GM13977 (cell line): ENCODE measurements at places on chromosomes 6 and 20.

DNA sequence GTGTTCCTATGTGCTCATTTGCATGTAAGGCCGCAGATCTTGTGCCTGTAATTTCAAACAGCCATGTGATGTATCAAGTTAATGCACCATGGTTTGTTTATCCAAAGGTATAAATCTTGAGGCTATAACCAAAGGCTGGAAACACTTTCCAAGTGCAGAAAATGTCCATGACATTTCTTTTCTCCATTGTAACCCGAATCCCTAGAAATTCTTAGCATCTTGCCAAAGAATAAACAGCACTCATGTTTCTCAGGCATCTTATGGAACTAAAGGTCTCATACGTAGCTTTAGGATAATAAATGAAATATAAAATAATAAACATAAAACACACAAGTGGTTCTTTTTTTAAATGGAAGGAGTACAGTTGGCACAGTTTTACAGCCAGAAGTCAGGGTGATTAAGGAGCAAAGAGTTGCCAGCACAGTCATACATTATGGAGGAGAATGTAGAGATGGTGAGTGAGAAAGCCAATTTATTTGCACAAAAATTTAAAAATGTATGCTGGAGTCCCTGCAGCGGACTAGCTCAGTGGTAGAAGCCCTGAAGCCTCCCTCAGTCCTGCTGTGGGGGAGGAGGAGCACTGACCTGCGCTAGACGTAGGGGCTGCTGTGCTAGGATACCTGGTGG, 18.0 kb downstream of the CDH26 start:
- DNase-seq = no peak

DNA sequence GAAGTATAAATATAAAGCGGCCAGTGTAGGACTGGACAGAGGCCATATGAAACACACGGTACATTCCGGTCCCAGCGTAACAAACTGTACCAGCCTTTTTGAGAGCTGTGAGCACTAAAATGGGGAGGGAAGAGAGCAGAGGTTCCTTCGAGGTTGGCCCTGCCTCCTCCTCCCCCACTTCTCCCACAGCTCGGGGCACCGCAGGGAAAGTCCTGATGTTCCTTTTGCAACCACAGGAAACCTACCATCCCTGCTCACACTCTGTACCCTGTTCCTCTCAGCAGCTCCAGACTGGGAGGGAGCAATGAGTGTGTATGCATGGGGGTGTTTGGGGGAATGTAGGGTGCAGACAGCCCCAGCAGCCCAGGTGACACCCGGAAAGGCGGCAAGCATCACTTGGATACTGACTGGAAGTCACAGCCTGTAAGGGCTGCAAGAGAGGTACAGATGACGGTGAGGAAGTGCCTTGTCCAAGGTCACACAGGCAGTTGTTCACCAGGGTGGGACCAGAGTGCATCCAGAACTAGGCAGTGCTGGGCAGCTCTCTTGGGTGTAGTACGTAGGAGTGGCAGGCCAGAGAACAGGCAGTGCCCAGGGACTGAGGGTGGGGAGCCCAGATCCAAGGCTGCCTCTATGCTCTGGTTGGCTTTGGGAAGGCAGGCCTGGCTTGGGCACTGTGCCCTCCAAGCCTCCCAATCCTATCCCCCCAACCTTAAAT, 11.0 kb upstream of the ARMC12 start:
- no peak for DNase-seq

GRCh38 chr6:64046746-64047208, 411.2 kb downstream of the PHF3 start:
- DNase-seq = no peak

GRCh38 chr20:9488063-9488462, 26.3 kb upstream of the LAMP5 start:
- DNase-seq = no peak

DNA sequence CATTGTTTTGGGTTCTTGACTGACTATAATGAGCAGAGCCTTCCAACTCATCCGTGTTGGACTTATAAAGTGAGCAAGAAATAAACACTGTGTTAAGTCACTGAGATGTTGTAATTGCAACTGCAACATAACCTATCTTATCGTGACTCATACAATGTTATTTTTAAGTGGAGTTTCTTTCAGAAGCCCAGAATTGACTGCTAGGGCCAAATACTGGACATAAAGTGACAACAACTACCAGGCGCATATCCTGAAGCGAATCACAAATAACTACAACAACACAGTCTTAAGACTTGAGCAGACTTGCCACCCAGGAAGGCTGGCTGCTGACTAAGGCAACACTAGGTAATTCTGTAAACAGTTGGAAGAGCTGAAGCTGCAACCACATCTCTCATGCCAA, 326.6 kb downstream of the COL12A1 start:
- DNase-seq = no peak

GRCh38 chr20:5061213-5061612, 58.5 kb downstream of the PCNA start:
- no peak for DNase-seq

DNA sequence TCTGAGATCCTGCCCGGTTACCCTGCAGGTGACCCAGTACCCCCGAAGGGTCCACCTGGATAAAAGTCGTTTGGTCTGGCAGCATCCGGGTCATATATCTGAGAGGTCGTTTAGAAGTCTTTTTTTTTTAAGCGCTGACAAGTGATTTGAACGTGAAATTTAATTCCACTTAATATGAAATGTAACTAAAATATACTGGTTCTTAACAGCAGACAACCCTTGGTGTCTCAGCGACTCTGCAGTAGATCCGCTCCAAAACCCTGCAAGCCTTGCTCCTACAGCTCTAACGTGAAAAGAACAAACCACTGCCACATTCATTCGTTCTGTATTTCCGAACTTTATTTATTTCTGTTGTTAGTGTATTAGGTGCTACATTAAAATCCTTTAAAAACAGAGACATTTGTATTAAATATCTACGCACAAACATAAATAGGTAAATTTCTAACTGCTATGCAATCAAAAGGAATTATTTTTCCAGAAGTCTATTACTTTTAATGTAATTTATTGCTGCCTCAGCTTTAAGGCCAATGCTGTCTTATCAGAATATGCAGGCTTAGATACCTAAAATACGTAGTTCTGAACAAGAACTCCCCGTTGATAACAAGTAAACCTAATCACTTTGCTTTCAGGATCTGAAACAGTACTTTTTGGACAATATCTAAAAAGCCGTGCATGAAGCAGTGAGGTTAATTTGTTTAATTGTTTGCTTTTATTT, 33.5 kb upstream of the TCF21 start:
- no peak for DNase-seq

GRCh38 chr20:16007962-16008361, 565.3 kb downstream of the KIF16B start:
- no peak for DNase-seq

DNA sequence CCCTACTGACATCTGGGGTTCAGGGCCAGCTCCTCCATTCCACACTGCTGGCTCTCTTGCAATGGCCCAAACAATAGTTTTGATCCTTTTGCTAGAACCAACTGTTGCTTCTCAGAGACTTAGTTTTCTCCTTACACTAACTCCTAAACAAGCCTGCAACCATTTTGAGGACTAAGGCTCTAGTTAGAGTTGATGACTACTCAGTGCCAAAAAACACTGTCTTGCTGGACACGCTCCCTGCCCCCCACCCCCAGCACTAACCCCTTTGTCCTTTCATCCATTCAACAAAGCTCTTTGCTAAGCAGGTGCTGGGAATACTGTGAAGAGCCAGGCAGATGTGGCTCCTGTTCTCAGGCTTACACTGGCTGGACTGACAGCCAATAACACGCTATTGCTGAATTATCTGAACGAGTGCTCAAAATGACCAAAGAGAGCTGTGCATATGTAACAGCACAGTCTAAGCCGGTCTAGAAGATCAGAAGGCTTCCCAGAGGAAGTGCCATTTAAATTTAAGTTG, 17.6 kb downstream of the GCLC start:
- DNase-seq = no peak

DNA sequence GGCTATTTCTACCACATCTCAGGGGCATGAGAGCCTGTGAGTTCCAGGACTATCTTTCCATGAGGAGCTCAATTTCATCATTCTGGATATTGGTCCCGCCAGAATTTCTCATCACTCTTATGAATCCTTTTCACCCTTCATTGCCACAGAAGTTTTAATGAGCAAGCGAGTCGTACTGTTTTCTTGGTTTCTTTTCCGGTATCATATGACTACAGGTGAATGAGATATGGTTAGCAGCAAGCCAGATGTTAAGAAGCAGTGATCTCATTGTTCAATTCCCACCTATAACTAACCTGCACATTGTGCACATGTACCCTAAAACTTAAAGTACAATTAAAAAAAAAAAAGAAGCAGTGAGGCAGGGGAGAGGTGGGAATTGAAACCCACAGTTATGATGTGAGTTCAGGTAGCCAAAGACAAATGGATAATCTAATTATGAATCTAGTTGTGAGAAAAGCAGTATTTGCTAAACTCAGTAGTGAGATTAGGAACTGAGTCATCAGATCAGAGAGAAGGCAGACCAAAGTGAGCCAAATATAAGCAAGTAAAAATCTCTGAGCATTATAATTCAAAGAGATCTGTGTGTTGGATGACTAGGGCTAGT, 78.0 kb upstream of the ELOVL5 start:
- peak; percentile 57 for DNase-seq

DNA sequence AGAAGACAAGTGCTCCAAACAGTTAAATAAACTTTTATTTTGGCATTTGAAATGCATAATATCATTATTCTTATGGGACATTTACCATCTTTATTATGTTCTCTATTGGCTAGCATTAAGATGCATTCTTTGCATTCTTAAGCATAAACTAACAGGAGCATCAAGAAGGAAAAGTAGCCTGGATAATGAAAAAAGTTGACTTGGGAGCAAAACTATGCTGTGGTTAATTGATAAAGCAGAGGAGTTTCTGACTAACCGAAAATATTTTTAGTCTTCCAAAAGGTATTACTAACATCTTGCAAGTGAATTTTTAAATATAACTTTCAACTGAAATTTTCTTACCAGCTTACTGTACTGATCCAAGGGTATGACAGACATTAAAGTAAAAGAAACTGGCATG, 140.3 kb downstream of the FLRT3 start:
- DNase-seq = no peak
